ENCODE measurements at places on chromosomes 12 and 14.
A peak's percentile ranks its signal among the peaks of the same experiment; 100 is the strongest.

DNA sequence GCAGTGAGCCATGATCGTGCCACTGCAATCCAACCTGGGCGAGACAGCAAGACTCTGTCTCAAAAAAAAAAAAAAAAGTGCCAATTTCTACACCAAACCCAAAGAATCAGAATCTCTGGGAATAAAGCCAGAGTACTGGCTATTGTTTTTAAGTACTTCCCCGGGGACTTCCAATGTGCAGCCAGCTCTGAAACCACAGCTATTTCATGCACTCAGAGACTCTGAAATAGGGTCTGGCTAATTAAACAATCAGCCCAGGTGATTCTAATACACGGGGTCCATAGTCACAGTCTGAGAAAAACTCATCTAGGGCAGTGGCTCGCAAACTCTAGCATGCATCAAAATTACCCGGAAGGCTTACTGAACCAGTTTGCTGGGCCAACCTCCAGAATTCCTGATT lies 56.3 kb downstream of the SIX6 start:
- no peak for DNase-seq

GRCh38 chr12:6363330-6364043 lies 11.9 kb downstream of the SCNN1A start:
- peak; percentile 63 for DNase-seq

GRCh38 chr12:71967211-71967610 lies 28.6 kb downstream of the TPH2 start:
- no peak for DNase-seq

DNA sequence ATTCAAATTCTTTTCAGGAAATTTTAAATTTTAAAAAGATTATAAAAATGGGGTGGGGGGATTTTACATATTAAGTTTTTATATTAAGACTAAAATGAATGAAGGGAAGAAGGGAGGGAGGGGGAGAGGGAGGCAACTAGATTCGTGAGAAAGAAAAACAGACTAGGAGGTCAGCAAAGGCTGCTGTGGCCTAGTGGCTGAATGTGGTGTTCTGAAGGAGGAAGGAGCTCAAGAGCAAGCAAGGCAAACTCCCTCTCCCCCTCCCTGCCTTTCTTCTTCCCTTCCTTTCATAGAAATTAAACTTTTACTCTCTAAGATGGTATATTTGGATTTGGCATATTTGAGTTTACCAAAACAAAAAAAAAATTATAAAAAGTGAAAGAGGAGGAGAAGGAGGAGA lies 18.1 kb downstream of the DYRK2 start:
- DNase-seq, result no peak

DNA sequence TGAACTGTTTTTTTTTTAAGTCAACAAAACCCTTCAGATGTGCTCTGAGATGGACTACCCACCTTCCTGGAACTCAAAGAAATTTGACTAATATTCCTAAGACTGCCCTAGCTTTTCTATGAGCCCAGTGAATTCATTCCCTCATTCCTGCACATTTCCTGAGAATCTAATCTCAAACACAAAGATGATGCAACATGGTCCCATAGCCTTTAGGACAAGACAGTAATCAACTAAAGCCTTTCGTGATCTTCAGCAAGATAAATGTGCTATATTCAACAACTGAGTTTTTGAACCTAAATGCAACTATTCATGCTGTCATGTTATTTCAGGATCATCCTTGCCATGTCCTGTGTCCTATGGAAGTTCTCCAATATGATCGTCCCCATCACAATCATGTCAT lies 5.0 kb downstream of the SETD3 start:
- no peak for DNase-seq

GRCh38 chr14:82047777-82048470 lies 514.3 kb upstream of the SEL1L start:
- no peak for DNase-seq

DNA sequence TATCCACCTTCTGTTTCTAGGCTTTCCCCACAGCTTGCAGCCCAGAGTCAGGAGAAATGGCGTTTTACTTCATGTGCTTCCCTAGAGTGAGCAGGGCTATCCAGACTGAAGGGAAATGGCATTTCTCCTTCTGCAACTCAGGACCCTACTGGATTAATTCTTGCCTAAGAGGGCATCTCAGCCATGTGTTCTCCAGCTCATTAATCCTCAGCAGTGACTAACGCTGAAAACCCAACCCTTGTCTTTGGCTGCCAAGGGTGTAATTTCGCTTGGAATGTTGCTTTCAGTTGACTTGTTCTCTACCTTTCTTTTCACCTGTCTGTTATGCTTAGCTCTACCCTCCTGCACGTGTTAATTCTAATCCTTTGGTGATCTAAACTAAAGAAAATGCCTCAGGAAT lies 21.0 kb upstream of the EMP1 start:
- DNase-seq, result no peak

DNA sequence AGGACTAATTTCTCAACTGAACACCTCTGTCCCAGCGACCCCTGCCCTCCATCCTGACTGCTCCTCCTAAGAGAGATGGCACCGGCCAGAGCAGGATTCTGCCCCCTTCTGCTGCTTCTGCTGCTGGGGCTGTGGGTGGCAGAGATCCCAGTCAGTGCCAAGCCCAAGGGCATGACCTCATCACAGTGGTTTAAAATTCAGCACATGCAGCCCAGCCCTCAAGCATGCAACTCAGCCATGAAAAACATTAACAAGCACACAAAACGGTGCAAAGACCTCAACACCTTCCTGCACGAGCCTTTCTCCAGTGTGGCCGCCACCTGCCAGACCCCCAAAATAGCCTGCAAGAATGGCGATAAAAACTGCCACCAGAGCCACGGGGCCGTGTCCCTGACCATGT lies 756 bp downstream of the RNASE7 start:
- no peak for DNase-seq

DNA sequence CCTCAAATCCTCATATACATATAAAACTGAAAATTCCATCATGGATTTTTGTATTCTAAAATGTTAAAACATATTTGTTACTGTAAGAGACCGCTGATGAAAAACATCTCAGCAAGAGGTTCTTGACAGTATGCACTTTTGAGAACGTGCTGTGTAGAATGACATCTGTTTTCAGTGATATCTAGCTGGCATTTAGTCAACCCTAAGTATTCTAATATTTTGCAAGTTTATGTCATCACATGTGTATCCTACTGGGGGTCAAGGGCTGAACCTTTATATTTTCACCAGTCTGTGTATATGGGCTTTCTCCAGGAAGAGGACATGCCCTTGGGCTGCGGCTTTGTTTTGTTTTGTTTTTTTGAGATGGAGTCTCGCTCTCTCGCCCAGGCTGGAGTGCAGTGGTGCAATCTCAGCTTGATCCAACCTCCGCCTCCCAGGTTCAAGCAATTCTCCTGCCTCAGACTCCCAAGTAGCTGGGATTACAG lies 22.0 kb upstream of the YARS2 start:
- DNase-seq, result no peak

- no peak for DNase-seq
Observed at GRCh38 chr14:100981809-100982208, 78.3 kb upstream of the RTL1 start.

- no peak for DNase-seq
Observed at GRCh38 chr14:28301179-28301578, 465.4 kb upstream of the FOXG1 start.

DNA sequence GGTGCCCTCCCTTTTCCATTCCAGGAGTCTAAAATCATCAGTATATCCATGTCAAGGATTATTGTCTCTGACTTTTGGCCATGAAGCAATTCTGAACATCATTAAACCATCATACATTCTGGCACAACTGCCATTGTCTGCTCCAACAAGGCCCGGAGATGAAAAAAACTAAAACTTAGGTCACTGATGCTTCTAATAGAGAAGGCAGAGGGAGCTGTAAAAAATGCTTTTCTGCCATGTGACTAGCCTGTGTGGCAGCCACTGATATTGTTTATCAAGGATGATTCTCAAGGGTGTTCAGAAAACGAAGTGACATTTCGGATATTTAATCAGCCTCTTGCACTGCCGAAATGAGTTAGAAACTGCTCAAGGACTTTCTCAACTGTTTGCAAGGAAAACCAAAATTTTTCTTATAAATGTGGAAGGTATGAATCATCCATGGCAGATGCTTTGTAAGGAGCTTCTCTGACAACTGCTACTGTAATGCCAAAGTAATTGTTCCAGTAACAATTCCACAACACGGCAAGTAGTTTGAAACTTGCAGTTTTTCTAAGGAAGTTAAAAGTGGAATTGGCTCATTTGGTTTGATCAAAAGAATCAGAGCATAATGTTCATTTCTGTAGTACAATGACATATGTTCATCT lies 1076.5 kb upstream of the FLRT2 start:
- no peak for DNase-seq

All from stimulated activated CD4-positive, alpha-beta T cell treated with anti-CD3 and anti-CD28 coated beads, Interleukin-4, amount 100 ng/mL, for 24 hours (primary cell).